ENCODE measurements at places on chromosomes 5 and 9.

DNA sequence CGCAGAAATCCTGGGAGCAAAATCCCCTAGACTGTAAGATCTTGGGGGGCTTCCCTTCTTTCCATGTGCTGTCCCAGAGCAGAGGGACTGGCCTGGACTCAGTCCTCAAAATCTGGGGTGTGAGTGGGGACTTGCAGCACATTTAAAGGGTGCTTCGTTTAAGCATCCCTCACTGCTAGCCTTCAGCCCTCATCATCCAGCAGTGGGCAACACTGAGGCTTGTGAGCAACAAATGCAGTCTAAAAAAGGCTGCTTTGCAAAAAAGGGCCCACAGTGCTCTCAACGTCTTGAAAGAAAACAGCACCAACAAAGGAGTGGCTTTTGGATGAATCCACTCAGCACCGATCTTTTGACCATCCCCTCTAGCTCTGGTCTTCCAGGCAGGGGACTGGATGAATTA is 128.3 kb upstream of the TBC1D2 start:
- no peak for DNase-seq

GRCh38 chr5:150562832-150563231 is 54.9 kb downstream of the NDST1 start:
- DNase-seq = peak; percentile 46

GRCh38 chr5:151632524-151632923 is 41.4 kb upstream of the FAT2 start:
- no peak for DNase-seq

- no peak for DNase-seq
These were observed 134.1 kb downstream of the ARL15 start for GRCh38 chr5:54176066-54176830.

GRCh38 chr5:59040024-59040803 is 457.3 kb downstream of the RAB3C start:
- no peak for DNase-seq

GRCh38 chr5:1973391-1974013 is 90.8 kb upstream of the IRX4 start:
- no peak for DNase-seq

DNA sequence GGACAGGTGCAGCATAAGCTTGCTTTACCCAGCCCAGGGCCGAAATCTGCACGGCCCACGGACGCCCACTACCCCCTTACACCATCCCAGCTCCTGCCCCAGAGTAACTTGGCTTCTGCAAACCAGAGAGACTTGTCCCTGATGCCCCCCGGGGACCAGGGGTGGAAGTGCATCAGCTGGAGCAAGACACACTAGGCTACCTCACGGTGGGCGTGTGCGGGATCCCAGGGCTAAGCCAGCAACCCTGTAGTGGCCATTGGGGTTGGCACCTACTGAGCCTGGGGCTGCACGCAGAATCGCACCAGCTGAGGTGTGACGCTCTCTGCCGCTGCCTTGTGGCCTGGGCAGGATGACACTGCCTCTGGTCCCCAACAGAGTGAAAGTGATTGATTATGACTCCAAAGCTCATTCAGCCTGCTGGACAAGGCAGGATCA is 6.1 kb upstream of the ZNF79 start:
- no peak for DNase-seq

DNA sequence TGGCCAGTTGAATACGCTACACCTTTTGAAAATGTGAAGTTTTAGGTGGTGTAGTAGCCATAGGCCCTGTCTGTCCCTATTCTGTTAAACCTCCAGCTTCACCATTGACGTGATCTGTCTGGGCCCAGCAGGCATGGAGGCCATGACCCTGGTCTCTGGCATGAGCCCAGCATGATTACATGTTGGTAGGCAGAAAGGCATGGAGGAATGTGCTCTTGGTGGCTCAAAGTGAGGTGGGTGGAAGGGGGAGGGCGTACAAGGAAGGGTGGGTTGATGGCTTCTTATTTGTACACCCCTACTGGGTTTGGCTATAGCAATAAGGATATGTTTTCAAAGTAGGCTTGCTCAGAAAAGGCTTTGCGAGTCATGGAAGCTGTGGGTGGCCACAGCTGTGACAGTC is 23.7 kb downstream of the RALGPS1 start:
- no peak for DNase-seq

GRCh38 chr5:156361436-156362109 is 34.6 kb downstream of the SGCD start:
- DNase-seq = no peak

DNA sequence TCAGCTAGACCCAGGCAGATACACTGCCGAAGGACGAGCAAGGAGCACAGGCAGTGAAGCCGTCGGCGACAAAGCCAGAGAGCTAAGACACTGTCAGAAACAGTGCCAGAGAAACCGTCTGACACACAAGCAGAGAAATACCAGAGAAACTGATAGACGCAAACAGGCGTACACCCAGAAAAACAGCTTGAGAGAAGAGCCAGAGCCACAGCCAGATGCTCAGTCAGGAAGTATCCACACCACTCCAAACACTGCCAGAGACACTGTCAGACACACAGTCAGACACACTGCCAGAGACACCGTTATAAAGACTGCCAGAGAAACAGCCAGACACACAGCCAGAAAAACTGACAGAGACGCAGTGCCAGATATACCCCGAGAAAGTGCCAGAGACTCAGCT is 19.1 kb downstream of the CNTFR start:
- DNase-seq = no peak

DNA sequence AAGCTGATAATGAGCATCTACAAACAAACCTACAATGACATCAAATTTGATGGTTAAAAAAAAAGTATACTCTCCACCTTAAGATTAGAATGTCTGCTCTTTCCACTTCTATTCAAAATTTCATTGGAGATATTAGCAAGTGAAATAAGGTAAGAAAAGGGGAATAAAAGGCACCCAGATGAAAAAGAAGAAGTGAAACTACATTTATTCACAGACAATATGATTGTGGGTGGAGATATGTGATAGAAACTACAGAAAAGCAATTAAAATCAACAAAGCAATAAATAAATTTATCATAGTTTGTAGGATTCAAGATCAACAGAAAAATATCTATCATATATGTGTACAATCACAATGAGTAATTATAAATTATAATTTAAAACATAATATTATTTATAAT is 395.1 kb upstream of the CCNH start:
- DNase-seq = no peak

- no peak for DNase-seq
These were observed 37.7 kb upstream of the PLEKHG4B start for GRCh38 chr5:54175-54730.

DNA sequence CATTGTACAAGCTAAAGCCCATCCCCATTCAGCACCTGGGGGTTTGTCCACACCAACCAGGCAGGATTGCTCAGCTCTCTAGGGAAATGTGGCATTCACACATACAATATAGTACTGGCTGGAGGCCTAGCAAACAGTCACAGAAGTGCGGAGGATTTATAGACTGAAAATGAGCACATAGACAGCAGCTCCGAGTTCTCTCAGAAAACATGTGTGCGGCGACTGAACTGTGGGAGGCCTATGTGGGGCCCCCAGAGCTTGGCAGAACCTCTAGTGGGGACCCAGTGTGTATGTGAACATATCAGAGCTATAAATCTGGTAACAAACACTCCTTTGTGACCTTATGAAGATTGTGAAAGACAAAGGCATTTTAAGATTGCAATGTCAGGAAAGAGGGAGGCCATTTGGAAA is 431.1 kb downstream of the DTWD2 start:
- DNase-seq = no peak

GRCh38 chr5:132370181-132370970 is 866 bp downstream of the SLC22A5 start:
- no peak for DNase-seq

DNA sequence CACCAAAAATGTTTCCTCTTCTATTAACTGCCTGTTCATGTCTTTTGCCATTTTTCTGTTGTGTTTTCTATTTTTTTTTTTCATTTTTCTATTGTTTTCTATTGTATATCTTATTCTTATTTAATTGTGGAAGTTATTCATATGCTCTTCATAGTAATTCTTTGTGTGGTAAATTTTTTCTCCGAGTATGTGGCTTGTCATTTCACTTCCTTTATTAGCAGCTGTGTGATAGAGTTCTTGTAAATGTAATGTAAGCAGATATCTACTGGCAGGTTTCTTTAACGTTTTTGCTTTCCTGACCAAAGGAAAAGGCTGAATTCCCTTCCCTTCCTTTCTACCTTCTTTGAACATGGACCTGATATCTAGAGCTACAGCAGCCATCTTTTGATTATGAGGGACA is 5.8 kb upstream of the PLPP1 start:
- no peak for DNase-seq

GRCh38 chr5:90632791-90633190 is 74.2 kb downstream of the ADGRV1 start:
- no peak for DNase-seq

DNA sequence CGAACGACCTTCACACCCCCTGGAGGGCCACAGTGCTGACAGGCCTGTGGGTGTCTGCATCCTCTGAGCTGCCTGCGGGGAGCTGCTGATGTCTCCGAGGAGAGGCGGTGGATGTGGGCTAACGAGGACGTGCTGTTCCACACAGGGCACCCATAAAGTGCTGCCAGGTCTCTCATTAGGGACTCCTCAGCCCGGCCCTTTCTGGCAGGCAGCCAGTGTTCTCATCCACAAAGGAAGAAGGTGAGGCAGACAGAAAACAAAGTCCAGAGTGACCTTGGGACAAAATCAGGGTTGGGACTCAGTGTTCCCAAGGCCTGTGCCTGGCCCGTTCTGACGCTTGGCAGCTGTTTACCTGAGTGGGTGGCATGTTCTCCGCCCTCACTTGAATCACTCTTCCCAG is 29.3 kb downstream of the CARTPT start:
- peak; percentile 94 for DNase-seq

DNA sequence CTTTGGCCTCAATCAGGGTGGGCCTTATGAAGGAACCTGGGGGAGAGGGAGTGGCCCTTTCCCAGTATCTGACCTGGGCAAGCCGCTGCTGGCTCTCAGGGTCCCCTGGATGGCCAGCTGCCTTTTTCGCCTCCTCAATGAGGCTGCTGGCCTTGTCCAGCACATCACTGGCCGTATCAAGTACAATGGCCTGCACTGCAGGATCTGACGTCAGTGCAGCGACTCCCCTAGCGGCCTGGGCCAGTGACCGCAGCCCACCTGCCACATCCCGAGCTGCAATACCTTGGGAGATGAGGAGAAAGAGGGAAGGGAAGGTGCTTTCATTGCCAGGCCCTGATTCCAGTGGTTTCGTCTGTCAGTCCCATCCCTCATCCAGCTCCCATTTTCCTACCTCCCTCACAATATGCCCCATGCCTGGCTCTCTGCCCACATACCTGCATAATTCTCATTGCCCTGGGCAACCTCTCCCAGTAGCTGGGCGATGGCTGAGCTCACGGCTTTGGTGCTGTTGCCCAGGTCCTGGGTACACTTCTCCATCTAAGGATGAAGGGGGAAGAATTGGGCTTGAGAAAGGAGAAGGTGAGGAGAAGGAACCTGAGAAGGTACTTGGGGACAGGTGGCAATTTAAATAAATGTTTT is 19.1 kb downstream of the TLN1 start:
- no peak for DNase-seq

- DNase-seq = no peak
These were observed 72.9 kb downstream of the ZNF622 start for GRCh38 chr5:16392718-16393117.

GRCh38 chr5:90809311-90810056 is 250.9 kb downstream of the ADGRV1 start:
- DNase-seq = no peak

- DNase-seq = peak; percentile 69
These were observed 28.6 kb upstream of the SELENOP start for GRCh38 chr5:42840269-42840668.

DNA sequence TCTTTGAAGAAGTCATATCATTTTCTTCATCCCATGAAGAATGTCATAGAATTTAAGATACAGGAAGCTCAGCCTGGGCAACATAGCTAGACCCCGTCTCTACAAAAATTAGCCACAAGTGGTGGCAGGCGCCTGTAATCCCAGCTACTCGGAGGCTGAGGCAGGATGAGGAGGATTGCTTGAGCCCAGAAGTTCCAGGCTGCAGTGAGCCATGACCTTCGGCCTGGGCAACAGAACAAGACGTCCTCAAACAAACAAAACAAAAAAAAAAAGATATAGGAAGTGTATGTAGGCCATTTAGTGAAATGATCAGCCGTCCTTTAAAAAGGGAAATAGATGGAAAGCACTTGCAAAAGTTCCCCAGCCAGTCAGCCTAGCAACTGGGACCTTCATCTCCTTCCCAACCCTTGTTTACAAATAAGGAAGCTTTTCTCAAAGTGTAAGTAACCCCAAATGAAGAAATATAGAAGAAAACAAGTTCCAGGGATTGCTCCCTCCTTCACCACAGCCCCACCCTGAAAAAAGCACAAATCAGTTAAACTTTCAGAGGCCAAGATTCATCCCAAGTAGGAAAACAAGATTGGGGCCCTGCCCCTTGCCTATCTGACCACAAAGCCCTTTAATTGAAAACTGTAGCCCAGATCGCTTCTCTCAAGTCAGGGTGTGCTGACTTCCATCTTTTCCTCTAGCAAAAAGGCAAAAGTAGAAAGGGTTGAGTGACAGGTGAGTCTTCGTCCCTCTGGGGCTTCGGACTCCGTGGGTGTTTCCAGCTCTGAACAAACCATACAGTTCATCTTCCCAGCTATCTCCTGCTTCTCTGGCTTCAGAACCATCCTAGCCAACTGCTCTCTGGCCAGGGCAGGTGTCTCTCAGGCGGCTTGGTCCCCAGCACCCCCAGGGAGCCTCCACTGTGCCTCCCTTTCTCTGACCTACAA is 1.2 kb downstream of the SLC31A2 start:
- DNase-seq = no peak

DNA sequence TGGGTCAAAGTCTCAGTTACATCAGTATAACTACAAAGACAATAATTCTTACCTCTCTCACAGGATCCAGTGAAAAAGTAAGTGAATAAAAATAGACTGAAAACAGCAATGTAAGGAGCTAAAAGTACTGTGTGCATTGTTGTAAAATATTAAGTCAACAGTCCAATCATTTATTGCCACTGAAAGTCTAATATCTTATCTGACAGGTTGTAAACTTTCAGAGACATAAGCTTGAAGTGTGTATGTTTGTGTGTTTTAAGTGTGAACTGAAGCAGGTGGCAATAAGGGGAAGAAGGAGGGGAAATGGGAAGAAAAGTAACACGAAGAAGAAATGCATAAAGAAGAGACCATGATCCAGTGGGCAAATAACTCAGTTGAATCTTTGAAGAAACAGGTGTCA is 229.7 kb upstream of the TAS2R1 start:
- DNase-seq = no peak

DNA sequence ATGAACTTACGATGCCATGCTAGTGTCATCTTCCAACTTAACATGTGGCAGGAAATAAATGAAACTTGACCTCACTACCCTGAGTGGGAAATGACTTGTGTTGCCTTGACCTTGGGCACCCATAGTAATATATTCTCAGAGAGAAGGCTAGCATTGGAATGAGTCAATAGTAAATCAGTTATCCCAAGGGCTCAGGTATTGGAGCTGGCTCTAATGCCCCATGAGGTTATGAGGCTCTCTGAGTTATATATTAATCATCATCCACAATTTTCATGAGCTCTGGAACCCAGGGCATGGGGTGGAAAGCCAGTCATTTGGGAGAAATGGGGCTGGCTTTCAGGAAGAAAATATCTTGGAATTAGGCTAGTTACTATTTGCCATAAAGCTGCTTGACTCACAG is 42.4 kb upstream of the SMIM32 start:
- peak; percentile 24 for DNase-seq
